T-cell (primary cell): ENCODE measurements at places on chromosomes 6 and 20.

GRCh38 chr6:110181131-110182030, 1.2 kb downstream of the CDC40 start:
- no peaks in the 10 kb centered on the region for H3K36me3 ChIP-seq
- H3K4me3 ChIP-seq, result peak overlapping the region; percentile 88
- no peak for DNase-seq
- H3K27me3 ChIP-seq, result no peaks in the 10 kb centered on the region
- H3K4me1 ChIP-seq, result peaks cover 38% of the 10 kb centered on the region
- no peak overlapping the region for H3K27ac ChIP-seq

DNA sequence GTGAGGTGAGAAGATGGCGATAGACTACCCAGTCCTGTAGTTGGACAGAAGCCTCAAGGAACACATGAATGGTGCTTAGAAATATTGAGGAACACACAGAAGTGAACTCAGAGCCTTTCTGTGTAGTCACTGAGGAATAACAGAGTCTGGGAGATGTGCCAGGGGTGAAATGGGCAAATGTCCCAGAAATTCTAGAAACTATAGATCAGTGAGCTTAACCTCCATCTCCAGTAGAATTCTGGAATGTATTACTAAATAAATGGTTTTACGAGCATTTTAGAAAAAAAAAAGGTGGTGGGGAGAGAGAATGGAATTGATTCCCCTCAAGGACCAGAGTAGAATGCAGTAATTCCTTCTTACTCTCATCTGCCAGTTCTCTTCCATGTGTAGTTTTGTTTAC, 380.0 kb downstream of the LMBRD1 start:
- no peaks in the 10 kb centered on the region for H3K4me1 ChIP-seq
- no peak overlapping the region for H3K4me3 ChIP-seq
- no peak for DNase-seq

- no peak overlapping the region for H3K27ac ChIP-seq
- H3K27me3 ChIP-seq, result no peaks in the 10 kb centered on the region
- no peak for DNase-seq
- H3K36me3 ChIP-seq, result no peaks in the 10 kb centered on the region
Observed at GRCh38 chr20:1868856-1869255, 26.4 kb upstream of the SIRPA start.

DNA sequence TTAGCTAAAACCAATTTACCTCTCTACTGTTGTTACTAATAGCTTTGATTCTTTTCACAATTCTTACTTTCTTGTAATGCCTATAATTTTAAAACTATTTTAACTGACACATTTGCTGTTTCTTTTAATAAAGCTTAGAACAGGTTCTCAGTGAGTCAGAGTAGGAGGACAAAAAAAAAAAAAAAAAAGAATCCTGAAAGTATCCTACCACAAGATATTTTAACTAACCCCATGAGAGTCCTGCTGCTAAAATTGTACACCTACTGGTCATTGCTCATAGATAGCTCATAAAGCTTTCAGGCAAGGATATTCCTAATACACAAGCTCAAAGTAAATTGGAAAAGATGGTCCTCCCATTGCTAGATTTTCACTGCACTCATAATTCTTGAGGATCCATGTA, 301.0 kb downstream of the CENPW start:
- no peaks in the 10 kb centered on the region for H3K27me3 ChIP-seq
- H3K27ac ChIP-seq, result no peak overlapping the region
- H3K4me3 ChIP-seq, result no peak overlapping the region
- DNase-seq, result no peak
- H3K4me1 ChIP-seq, result no peaks in the 10 kb centered on the region

- H3K4me1 ChIP-seq, result no peaks in the 10 kb centered on the region
- no peaks in the 10 kb centered on the region for H3K36me3 ChIP-seq
- no peak for DNase-seq
Observed at GRCh38 chr6:20153194-20153593, 59.1 kb downstream of the MBOAT1 start.

- no peak overlapping the region for H3K4me3 ChIP-seq
- H3K27ac ChIP-seq, result no peak overlapping the region
- H3K27me3 ChIP-seq, result no peaks in the 10 kb centered on the region
- DNase-seq, result no peak
- H3K36me3 ChIP-seq, result no peaks in the 10 kb centered on the region
- H3K4me1 ChIP-seq, result no peaks in the 10 kb centered on the region
Observed at GRCh38 chr6:122178988-122179387, 220.5 kb upstream of the HSF2 start.

GRCh38 chr6:34425132-34425497, 754 bp downstream of the RPS10 start:
- DNase-seq, result no peak
- H3K4me1 ChIP-seq, result peaks cover 37% of the 10 kb centered on the region
- peak overlapping the region; percentile 84 for H3K27ac ChIP-seq
- H3K27me3 ChIP-seq, result no peaks in the 10 kb centered on the region
- H3K36me3 ChIP-seq, result peaks cover 13% of the 10 kb centered on the region

GRCh38 chr6:49468042-49468441, 4.9 kb downstream of the CENPQ start:
- no peaks in the 10 kb centered on the region for H3K36me3 ChIP-seq
- no peak overlapping the region for H3K4me3 ChIP-seq
- H3K27me3 ChIP-seq, result no peaks in the 10 kb centered on the region
- DNase-seq, result no peak

- H3K4me3 ChIP-seq, result no peak overlapping the region
- no peak overlapping the region for H3K27ac ChIP-seq
- peaks cover 17% of the 10 kb centered on the region for H3K4me1 ChIP-seq
- DNase-seq, result no peak
- H3K27me3 ChIP-seq, result no peaks in the 10 kb centered on the region
Observed at GRCh38 chr20:9141921-9142320, 73.0 kb downstream of the PLCB4 start.

DNA sequence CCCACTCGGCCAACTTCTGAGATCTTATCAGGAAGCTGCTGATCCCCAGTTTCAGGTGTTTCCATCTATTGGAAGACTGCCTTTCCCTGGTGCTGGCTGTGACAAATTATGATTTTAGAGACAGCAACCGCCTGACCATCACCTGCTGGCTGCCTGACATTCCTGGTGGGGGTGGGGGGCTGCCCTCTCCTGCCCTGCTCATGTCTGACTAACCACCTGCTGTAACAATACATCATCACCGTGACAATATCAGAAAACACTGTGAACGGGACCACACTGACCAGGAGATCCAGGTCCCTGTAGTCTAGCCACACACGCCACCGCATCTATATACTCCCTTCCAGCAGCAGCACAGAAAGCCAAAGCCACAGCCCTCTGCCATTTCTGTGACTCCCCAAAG, 537.5 kb downstream of the QKI start:
- no peak for DNase-seq
- no peaks in the 10 kb centered on the region for H3K36me3 ChIP-seq
- H3K27me3 ChIP-seq, result peaks cover 8% of the 10 kb centered on the region
- no peak overlapping the region for H3K27ac ChIP-seq

GRCh38 chr6:38305995-38306681, 333.6 kb downstream of the BTBD9 start:
- H3K36me3 ChIP-seq, result no peaks in the 10 kb centered on the region
- no peaks in the 10 kb centered on the region for H3K27me3 ChIP-seq
- no peak for DNase-seq
- H3K4me1 ChIP-seq, result peaks cover 3% of the 10 kb centered on the region
- H3K27ac ChIP-seq, result no peak overlapping the region

DNA sequence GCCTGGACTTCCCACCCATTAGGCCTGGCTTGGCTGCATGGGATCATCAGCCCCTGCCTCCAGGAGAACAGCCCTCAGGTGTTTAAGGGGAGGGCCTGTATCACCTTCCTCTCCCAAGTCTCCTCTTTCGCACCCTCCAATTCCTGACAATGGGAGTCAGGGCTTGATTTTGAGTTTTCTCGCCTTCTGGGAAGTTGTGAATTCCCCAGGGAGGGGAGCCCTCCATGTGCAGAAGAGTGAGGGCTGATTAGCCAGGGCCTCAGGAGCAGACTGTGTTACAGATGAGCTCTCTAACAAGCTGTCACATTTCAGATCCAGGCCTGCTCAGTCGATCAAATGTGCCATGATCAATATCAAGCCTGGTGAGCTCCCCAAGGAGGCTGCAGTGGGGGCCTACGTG, 42.4 kb downstream of the CNBD2 start:
- DNase-seq, result no peak
- H3K4me3 ChIP-seq, result no peak overlapping the region
- H3K36me3 ChIP-seq, result no peaks in the 10 kb centered on the region

DNA sequence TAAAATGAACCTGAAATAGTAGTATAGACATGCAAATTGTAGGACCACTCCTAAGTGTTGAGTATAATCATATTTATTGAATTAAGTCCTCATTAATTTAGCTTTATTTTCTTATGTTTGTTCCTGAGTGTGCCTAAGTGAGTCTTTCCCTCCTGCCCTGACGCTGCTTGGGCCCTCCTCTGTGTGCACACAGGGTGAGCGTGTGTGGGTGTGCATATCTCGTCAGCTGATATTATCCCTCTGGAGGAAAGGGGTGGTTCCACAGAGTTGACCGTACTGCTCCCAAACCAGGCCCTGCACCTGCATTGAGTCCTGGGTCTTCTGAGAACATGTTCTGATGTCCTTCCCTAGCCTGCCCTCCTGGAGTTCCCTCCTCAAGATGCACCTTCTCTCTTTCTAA, 28.0 kb downstream of the TULP4 start:
- no peak for DNase-seq
- H3K4me1 ChIP-seq, result no peaks in the 10 kb centered on the region
- H3K27ac ChIP-seq, result no peak overlapping the region
- no peaks in the 10 kb centered on the region for H3K27me3 ChIP-seq
- H3K4me3 ChIP-seq, result no peak overlapping the region
- H3K36me3 ChIP-seq, result no peaks in the 10 kb centered on the region

GRCh38 chr20:58384821-58385220, 4.2 kb upstream of the VAPB start:
- H3K4me3 ChIP-seq, result no peak overlapping the region
- H3K27me3 ChIP-seq, result peaks cover 23% of the 10 kb centered on the region
- H3K36me3 ChIP-seq, result no peaks in the 10 kb centered on the region
- no peak for DNase-seq
- H3K4me1 ChIP-seq, result peaks cover 3% of the 10 kb centered on the region
- no peak overlapping the region for H3K27ac ChIP-seq

GRCh38 chr6:44636561-44637248, 249.2 kb downstream of the CDC5L start:
- no peak for DNase-seq
- no peak overlapping the region for H3K27ac ChIP-seq
- H3K4me3 ChIP-seq, result no peak overlapping the region
- H3K4me1 ChIP-seq, result no peaks in the 10 kb centered on the region
- H3K36me3 ChIP-seq, result no peaks in the 10 kb centered on the region

DNA sequence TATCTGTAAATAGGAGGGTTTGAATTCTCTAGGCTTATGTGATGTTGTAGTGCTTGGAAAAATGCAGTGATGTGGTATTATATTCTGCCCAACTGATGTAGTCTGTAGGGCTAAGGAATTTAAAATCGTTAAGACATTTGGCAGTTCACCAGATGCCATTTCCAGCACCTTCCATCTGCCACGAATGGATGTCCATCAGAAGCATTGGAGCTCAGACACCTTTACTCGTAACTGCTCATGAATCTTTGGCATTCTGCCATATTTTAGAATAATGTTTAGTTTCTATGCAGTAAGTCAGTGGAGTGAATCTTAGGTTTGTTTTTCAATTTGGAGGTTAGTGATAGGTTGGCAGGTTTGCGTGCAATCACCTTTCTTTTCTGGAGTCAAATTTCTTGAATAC, 2.4 kb upstream of the SYTL3 start:
- no peaks in the 10 kb centered on the region for H3K36me3 ChIP-seq
- no peak for DNase-seq
- no peak overlapping the region for H3K4me3 ChIP-seq
- peaks cover 56% of the 10 kb centered on the region for H3K4me1 ChIP-seq
- no peak overlapping the region for H3K27ac ChIP-seq

- no peak for DNase-seq
- peaks cover 11% of the 10 kb centered on the region for H3K4me1 ChIP-seq
- no peaks in the 10 kb centered on the region for H3K36me3 ChIP-seq
- H3K4me3 ChIP-seq, result no peak overlapping the region
- H3K27me3 ChIP-seq, result no peaks in the 10 kb centered on the region
Observed at GRCh38 chr6:155188707-155189496, 74.9 kb upstream of the CLDN20 start.

DNA sequence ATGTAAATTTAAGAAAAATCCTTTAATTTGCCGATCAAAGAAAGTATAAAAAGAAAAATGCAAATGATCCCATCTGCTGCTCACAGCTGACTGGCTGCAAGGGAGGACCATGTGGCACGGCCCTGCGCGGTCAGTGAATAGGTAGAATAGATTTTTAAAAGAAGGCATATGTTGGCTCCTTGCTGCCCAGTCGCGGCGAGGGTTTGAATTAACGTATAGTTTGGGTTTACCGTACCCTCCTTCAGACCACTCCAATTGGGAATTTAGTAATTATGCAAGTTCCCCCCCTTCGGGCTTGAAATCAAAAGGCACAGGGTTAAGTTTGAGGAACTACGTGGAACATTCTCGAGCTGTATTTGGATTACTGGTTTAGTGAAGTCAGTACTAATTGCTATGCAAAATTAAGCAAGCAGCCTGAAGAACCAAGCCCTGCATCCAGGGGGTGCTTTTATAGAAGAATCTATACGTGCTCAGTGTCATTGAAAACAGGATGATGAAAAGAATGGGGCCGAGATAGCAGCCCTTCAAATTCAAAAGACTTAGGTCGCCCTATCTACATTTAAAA, 1.1 kb upstream of the BEND3 start:
- H3K4me1 ChIP-seq, result peaks cover 18% of the 10 kb centered on the region
- H3K27ac ChIP-seq, result no peak overlapping the region
- no peak for DNase-seq
- H3K4me3 ChIP-seq, result peak overlapping the region; percentile 47
- peaks cover 12% of the 10 kb centered on the region for H3K27me3 ChIP-seq
- H3K36me3 ChIP-seq, result no peaks in the 10 kb centered on the region
